T-helper 17 cell (primary cell): ENCODE measurements at places on chromosomes 4 and X. TPM values are rescaled to one million over a fixed set of nuclear protein-coding genes. Genes with fewer than 3 reads are reported as not detected.
A peak's percentile ranks its signal among the peaks of the same experiment; 100 is the strongest.

GRCh38 chrX:110143454-110144210 is 140.7 kb downstream of the TMEM164 start:
- DNase-seq = no peak

GRCh38 chr4:84291969-84292368 is 207.1 kb downstream of the NKX6-1 start:
- no peak for DNase-seq

- no peak for DNase-seq
Observed at GRCh38 chr4:25310066-25310802, 2.3 kb upstream of the ZCCHC4 start.

DNA sequence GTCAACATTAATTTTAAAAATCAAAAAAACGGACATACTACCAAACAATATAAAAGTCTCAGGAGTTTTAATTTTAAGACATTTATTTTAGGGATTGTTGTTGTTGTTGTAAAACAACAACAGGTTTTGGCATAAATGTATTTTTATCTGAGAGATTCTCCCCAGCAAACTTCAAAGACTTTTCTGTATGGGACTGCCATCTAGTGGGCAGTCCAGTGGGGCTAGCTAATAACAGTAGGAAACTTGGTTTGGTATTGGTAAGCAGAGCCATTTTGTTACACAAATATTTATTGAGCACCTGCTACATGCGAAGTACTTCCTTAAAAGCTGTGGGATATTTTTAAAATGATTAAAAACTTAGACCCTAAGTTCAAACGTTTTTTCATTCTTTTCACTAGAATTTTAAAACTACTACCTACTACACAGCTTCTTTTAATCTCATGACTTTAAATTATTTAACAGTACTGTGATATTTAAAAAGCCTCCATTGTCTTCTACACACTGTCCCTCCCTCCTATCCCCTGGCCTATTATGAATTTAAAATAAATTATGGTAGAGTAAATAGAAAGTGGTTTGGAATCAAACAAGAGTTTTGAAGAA is 1028.4 kb upstream of the INTU start:
- DNase-seq = no peak

DNA sequence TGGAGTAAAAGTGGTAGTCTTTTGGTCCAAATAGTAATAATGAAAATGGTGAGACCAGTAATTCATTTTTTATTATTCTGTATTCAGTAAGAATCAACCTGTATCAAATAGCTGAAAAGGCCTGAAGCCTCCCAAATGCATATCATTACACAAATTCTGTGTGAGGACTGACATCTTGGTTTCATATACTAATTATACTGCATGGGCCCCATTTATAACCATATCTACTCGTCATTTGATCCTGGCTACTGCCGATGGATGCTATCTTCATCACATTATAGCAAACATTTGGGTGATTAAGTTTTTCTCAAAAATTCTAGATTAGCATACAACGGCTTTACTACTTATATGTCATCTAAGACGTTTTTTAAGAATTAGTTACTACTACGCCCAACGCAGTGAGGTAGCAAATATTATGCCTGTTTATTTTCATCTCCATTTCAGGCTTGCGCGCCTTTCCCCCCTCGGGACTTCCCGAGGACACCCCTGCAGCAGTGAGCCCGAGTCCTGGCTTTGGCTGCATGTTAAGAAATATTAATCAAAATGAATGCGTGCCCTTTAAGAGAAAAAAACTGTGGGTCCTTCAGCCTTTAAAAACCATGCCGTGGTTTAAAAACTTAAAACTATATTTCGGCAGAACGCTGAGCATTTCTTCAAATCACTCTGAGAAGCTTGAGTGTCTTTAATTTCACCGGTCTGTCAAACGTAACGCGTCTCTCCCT is 814 bp upstream of the MMAA start:
- no peak for DNase-seq

Gene CCKAR
- total RNA-seq = not detected

DNA sequence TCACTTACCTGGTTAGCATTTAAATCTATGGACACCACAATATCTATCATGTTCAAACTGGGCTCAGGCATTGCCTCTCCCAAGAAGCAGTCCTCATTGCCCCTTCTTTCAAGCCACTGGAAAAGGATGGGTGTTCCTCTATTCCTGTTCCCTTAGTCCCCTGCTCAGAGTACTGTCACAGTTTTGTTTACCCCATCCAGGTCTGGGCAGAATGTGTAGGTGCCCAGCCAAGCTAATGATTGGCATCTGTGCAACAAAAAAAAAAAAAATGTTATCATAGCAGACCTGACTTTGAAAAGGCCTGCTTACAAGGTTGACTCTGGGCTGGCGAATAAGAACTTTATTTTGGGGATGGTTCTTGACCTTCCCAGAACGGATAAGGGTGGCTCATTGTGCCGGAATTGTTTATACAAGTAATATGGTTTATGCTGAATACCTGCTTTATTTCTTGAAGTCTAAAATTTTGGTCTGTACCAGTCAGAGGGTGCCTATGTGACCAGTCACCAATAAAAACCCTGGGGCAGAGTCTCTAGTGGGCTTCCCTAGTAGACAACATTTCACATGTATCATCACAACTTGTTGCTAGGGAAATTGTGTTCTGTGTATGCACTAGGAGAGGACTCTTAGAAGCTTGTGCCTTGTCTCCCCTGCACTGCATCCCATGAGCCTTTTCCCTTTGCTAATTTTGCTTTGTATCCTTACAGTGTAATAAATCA is 47.9 kb downstream of the JADE3 start:
- no peak for DNase-seq

DNA sequence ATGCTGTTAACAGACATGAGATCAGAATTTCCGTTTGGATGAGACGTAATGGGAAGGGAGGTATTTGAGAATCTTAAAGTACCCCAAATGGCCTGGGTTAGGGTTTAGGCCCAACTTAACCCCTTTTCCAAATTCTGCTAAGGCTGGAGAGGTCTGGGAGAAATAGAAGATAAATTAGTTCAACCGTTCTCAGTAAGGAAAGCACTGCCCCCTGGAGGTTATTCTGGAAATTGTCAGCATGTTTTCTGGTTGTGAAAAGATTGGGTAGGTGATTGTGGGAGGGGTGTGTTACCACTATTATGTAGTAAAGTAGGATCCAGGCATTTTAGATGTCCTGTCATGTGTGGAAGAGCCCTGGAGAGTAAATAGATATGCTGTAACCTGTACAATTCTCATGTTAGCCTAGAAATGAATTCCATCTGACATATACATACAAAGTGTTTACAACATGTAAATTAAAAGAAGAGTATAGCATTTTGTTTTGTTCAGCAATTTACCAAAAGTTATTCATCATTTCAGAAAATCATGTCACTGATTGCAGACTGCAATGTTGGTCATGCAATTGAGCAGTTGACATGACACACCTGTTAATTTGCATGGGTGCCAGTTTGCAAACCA is 26.8 kb upstream of the GRXCR1 start:
- DNase-seq = peak; percentile 36

DNA sequence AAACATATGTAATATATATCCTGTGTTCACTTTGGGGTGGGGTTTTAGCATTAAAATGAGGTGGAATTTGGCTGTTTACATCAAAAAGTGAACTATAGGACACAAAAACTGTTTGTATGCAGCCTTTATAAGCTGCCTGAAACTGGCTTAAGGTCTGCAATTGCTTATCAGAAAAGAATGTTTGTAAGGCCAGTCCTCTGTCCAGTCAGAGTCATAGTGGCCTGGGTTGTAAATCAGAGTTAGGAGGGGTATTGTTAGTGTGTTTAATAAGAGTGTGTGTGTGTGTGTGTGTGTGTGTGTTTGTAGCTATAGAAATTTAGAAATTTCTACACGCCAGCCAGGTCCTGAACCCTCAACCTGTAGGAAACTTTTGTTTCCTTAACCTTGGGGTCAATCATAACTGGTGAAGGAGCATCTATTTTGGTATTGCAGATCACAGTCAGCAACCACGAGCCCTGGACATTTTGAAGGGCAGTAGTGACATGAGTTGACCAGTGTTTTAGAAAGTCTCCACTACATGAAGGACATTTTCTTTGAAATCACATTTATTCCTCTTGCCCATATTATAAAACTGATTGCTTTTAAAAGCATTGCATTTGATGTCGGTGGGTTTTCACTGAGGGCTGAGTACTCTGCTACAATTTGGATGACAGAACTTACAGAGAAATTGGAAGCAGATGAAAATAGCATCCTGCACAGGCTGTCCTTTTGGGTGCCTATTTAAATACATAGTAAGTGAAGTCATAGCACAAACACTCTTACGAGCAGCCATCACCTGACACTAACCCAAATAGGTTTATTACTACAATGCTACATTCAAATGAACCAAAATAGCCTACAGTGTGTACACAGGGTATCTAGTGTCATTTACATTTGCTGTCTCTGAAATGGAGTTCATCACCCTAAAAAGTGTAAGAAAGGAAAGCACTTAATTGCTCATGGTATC is 11.2 kb upstream of the TMEM154 start:
- no peak for DNase-seq

DNA sequence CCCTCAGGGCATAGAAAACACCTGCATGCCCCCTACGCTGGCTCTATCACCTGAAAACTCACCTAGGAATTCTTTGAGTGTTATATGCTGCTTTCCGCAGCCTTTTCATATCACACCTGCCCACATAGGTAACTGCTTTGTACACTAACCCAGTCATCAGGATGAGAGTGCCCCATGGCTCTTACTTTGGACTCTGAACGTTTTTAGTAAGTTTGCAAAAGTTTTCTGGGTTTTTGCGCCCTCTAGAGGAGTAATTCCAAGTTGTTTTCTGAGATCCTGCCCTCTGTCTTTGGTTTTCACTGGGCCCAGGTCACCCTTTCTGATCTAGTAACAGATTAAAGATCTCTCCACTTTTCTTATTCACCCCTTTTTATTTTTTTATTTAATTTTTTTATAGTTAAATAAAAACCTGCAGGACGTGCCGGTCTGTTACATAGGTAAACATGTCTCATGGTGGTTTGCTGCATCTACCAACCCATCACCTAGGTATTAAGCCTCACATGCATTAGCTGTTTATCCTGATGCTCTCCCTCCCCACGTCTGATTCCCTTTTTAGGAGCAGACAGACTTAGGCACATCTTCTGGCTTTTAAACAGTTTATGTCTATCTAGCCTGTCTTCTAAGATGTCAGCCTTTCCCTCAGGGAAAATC is 139.2 kb downstream of the NWD2 start:
- no peak for DNase-seq

Gene ANOS1
- total RNA-seq = 0.05 TPM

GRCh38 chr4:5823542-5824211 is 69.2 kb downstream of the CRMP1 start:
- no peak for DNase-seq

- no peak for DNase-seq
Observed at GRCh38 chr4:25939330-25939729, 25.3 kb downstream of the SMIM20 start.

DNA sequence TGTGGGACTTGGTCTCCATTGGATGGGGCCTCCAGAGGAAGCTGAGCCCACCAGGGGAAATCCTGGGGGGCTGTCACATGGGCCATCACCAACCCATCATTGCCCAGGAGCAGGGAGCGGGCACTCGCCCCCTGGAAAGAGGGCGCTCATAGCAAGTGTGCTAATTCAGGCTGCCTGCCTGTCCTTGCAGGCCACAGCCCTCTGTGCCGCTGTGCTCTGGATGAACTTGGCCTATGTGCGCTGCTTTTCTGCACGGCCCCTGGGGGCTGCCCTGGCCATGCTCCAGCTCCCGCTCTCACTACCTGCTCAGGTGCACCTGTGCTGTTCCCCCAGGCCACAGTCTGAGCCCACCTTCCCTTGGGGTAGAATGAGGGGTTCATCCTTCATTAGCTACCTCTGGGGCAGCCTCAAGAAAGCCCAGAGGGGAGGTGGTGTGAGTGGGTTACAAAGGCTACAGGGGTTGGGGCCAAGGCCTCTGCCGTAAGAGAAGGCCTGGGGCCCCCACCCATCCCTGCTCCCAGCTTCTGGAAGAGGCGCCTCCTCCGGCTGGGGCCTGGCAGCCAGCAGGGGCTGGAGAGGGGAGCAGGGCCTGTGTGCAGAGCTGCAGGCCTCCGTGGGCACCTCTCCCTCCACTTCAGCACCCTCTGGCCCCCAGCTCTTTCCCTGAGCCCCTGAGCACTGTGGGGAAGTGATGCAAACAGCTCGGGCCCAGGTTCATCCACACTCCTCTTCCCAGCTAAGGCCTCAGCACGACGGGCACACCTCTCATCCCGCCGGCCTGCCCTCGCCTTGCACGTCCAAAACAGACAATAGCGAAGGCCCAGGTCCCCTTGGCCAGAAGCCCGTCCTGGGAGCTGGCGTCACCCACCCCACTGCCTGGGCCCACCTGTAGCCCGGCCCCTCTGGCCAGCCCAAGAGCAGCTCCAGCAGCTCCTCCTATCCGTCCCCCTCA is 8.9 kb downstream of the CFAP99 start:
- DNase-seq = no peak

Gene GATA1
- 0.32 TPM for total RNA-seq

Gene CSAG2
- total RNA-seq = not detected

- no peak for DNase-seq
Observed at GRCh38 chr4:113978561-113979147, 793 bp downstream of the ARSJ start.

- no peak for DNase-seq
Observed at GRCh38 chr4:72887152-72887551, 182.4 kb downstream of the COX18 start.

Gene PAGE2B
- not detected for total RNA-seq

- DNase-seq = no peak
Observed at GRCh38 chrX:129939986-129940385, 34.0 kb downstream of the UTP14A start.

Gene PRKG2
- total RNA-seq = 0.55 TPM
